Stimulated activated CD4-positive, alpha-beta T cell treated with anti-CD3 and anti-CD28 coated beads, Interleukin-15, amount 100 ng/mL, for 1 hour (primary cell): ENCODE measurements at places on chromosomes 3 and 15.

DNA sequence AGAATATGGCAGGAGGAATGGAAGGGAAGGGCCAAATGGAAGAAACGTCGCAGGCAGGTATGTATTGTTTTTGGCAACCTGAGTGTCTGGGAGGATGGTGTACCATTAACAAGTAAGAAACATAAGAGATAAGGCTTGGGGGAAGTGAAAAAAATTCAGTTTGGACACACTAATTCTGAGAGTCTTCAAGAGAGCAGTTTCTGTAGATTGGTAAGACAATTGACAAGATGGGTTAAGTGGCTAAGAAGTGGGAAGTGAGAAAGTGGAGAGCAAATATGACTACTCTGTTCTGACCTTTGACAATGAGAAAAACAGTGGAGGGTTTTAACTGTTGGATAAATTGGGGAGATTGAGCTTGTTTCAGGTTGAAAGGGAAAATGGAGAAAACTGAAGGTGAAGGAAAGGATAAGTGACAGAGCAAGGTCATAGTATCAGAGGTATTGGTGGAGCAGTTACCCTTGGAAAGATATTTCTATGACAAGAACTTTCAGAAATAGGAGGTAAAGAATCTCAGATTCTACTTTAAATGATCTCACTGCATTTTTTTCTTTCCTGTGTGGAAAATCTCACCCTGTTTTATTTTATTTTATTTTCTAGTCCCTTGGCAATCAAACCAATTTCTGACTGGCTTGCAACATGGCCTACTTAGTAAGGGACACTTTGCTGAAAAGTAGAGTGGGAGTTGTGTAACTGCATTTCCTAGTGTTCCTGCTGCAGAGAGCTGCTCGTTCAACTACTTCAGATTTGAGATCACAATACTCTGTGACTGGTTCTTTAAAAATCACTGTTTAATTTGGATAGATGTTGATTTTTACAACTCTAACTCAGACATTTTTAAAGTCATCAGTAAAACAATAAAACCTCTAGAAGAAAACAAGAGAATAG is 23.1 kb upstream of the GABPB1 start:
- no peak for DNase-seq

DNA sequence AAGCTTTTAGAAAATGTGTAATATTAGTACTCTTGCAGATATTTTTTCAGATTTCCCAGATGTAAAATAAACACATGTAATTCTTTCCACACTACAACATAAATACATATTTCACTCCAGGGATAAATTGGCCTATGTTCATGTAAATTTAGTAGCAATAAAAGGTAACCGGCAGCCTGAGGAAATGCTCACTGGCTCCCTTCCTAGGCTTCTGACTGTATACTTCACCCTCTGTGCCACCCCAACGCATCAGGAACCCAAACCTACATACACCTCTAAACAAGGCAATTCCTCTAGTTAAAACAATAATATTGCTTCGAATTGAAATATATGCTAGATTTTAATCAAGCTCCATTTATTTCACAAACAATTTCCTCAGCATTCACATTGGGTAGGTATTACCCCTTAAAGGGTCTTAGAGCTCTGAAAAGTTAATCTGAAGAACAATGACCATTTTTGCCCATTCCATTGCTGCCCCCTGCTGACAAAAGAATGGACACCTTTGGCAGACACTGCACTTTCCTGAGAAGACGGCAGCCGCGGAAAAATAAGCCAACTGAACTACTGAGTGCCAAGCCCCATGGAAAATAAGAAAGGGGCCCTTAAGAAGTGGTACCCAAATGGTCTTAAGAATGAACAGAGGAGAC is 212.5 kb downstream of the OSBPL10 start:
- DNase-seq: peak; percentile 11

DNA sequence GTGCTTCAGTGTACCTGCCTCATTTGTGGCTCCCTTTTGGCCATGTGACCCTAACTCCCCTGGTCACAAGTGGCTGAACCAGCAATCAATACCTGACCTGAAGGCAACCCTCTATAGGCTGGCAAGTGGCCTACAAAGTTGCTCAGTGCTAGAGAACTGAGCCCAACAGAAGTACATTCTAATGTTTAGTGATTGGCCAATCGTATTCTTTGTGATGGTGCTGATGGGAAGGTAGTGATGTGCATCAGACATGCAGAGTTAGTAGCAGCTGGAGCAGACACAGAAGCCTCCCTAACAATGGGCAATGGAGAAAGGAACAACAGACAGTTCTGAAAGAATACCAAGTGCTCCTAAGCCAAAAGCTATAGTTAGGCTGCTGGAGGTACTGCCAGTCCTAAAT is 10.4 kb upstream of the ATOSA start:
- DNase-seq: no peak

GRCh38 chr3:158559504-158559903 is 11.5 kb upstream of the MLF1 start:
- DNase-seq: no peak

DNA sequence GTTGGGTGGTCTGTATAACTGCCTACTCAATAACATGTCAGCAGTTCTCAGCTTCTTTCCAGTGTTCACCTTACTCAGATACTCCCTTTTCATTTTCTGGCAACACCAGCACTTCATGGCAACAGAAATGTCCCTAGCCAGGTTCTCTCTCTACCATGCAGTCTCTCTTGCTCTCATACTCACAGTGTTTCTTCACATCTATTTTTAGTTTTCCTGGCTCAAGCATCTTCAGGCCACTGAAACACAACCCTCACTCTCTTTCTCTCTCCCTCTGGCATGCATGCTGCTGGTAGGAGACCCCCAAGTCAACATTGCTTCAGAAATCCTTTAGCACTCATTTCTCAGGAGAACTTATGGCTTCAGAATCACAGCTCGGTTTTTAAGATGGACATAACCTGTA is at the start of gene CAPN3:
TSS of gene CAPN3 (plus strand) at position 253 of the 400 bp plus-strand sequence. CDS start 305 bp downstream, outside the sequence.
- no peak for DNase-seq

GRCh38 chr3:59867185-59868002 is 817.6 kb upstream of the CFAP20DC start:
- DNase-seq: no peak

DNA sequence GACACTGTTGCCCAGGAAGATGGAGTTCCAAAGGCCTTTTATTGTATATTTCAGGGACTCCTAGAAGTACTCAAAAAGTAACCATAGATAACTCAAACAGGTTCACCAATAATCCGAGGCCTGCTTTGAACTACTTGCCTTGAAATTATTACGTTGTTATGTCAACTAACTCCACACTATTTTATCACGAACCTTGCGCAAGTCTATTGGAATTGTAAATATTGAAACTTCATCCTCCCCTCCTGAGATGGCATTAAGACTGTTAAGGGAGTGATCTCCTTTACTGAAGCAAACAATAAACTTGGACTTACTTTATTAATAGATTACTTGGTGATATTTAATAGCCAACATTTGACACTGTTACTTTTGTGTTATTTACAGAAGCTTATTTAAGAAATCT is 199.6 kb upstream of the GADL1 start:
- DNase-seq: no peak

GRCh38 chr3:24220859-24221657 is 273.6 kb downstream of the THRB start:
- DNase-seq: no peak

DNA sequence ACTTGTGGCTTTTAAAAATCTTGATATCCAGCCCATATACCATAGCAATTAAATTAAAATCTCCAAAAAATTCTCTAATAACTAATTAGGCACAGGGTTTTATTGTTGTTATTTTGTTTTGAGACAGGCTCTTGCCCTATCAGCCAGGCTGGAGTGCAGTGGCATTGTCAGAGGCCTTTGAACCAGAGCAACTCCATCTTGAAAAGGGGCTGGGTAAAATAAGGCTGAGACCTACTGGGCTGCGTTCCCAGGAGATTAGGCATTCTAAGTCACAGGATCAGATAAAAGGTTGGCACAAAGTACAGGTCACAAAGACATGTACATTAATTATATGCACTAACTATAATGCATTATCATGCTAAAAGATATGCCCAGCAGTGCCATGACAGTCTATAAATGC is 31.2 kb upstream of the ACP3 start:
- DNase-seq: no peak

DNA sequence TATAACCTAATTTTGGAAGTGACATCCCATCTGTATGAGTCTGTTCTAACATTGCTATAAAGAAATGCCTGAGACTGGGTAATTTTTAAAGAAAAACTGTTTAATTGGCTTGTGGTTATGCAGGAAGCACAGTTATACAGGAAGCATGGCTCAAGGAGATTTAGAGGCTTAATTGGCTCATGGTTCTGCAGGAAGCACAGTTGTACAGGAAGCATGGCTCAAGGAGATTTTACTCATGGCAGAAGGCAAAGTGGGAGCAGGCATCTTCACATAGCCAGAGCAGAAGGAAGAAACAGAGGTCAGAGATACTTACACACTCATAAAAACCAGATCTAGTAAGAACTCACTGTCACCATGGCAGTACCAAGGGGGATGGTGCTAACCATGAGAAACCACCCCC is 193.1 kb upstream of the ADAMTS9 start:
- DNase-seq: no peak

GRCh38 chr3:194514626-194515025 is 27.8 kb upstream of the ATP13A3 start:
- no peak for DNase-seq

DNA sequence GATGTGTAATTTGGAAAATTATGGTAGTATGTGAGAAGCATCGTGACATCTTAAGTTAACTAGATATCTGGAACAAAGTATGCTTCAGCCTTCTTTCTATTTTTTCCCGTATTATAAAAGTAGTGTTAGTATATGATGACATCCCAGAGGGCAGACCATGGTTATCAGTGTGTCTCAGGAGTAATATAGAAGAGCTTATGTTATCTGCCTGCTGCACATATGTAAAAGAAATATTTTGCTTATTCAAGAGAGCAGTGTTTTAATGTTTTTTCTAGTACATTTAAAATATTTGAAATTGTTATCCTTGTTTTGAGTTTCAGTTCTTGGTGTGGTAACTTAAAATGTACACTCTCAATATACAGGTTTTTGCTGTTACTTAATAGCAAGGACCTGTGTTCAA is 24.1 kb downstream of the PLCL2 start:
- DNase-seq: no peak

DNA sequence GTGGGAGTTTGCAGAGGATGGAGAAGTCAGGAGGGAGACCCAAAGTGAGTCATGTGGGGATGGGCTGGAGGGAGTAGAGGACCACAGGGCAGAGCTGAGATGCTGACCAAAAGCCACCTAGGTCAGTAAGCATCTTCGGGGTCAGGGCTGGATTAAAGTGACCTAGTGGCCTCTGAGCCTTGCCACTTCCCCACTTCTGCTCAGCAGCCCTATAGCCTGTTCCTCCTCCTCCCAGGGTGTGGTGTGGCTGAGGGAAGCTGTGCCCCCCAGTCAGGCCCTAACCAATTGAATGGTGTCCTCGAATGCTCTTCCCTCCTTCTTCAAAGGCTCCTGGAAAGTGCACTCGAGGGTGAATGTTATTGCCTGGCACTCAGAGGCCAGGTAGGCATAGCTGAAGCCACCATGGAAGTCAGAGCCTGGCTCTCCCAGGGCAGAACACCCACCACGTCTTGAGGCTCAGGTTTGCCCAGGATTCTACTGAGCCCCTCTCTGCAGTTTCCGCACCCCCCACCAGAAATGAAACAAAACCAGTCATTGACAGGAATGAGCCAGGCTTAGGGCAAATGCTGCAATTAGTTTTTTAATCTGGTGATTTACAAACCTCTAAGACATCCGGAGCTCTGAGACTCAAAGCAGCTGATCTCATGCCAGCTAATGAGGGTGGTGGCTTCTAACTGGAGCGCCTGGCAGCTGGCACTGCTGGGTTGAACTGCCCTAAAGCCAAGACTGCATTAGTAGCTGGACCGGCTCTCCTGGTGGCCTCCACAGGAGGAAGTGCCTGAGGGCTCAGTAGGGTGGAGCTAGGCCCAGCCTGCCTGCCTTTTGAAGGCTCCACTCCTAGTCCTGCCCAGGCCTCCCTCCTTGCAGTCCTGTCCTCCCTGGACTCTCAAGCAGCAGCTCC is 26.0 kb upstream of the VIPR1 start:
- no peak for DNase-seq

GRCh38 chr3:18732474-18732873 is 307.3 kb upstream of the SATB1 start:
- DNase-seq: no peak

DNA sequence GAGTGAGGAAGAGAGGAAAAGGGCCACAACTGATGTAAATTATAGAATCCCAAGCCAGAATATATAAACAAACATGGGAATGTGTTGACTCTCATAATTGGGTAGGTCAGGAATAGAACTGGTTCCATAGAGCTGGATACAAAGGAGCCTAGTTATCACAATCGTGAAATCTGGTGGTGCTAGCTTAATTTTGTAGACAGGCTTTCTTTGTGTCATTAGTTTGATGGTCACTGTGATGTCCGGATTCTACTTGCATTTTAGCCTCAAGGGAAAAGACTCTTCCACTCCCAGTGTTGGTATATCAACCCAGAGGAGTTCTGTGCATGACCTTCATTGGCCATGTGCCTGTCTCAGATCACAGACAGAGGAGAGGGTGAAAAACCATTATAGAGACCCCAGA is 81.8 kb downstream of the NLGN1 start:
- no peak for DNase-seq

DNA sequence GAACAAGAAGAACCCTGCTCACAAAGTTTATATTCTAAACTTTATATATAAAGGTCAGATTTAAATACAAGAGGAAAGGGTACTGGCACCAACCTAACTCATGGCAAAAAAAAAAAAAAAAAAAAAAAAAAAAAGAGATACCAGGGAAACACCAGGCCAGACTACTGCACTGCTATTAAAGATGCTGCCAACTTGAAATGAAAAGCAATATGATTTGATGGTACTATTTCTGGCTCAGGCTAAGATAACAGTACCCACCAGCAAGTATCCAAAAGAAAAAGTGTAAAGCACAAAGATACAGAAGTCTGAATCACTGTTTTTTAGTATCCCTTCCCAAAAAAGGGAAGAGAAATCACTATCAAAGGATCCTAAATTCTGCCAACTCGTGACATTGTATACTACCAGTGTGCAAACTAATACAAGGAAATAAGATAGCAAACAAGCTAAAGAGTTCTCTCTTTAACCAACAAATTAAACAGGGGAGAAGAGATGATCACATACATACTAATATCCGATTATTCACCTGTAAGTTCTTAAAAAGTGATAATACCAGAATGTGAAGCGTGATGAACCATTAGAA is 28.4 kb downstream of the PEAK1 start:
- DNase-seq: no peak
